ENCODE measurements at places on chromosomes 16 and 17.
A peak's percentile ranks its signal among the peaks of the same experiment; 100 is the strongest.

GRCh38 chr17:18038149-18038850 is 668 bp downstream of the ATPAF2 start:
- DNase-seq = no peak

DNA sequence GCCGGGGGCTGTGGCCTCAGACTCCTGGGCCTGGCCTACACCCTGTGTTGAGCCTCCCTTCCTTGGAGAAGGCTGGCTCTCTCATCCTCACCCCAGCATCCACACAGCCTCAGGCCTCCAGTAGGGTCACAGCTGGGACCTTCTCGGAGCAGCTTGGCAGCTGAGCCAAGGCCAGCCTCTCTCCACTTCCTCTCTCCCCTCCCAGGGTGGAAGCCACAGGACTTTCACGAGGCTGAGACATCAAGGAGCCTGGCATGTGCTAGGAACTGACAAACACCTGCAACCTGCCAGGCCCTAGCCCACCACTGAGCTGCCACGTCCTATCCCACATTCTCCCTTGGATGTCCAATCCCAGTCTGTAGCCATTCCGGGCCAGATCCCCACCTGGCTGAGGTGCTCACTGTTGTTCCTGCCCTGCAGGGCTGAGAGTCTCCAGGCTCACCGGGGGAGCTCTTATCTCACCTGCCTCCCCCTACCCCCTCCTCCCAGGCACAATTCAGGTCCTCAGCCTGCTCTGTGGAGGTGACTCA is 3.1 kb downstream of the MMP15 start:
- DNase-seq = no peak

DNA sequence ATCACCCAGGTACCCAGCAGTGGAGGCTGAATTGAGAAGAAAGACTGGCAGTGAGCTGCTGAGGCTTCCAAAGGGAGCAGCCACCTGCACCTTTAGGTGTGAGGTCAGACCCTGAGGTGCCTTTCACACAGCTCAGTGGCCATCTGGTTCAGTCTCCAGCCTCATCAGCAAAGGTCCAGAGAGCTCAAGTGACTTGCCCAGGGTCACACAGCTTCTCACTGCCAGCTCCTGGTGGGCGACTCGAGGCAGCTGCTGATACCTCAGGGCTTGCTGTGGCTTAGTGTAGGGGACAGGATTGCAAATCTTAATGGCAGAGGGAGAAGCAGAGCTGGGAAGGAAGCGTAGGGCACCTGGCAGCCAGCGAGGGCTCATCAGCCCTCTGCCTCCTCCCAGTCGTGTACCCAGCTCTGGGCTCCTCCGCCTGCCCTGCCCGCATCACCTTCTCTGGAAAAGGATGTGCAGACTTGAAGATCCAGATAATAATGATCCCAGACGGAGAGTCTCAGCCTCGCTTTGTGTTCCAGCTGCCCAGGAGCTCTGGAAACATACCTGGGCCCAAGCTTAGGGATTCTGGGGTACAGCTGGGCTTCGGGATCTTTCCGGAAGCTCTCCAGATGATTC is 165.3 kb upstream of the GSE1 start:
- DNase-seq = no peak

- no peak for DNase-seq
These were observed 1.7 kb downstream of the ANKS4B start for GRCh38 chr16:21235199-21235585.

- DNase-seq = no peak
These were observed 3.0 kb downstream of the NGFR start for GRCh38 chr17:49498029-49498615.

- DNase-seq = no peak
These were observed 59.3 kb downstream of the SMPD3 start for GRCh38 chr16:68389006-68389405.

GRCh38 chr16:87229230-87230188 is 87.7 kb downstream of the C16orf95 start:
- DNase-seq = no peak

- no peak for DNase-seq
These were observed 164.8 kb downstream of the HAPSTR1 start for GRCh38 chr16:9256196-9256595.

DNA sequence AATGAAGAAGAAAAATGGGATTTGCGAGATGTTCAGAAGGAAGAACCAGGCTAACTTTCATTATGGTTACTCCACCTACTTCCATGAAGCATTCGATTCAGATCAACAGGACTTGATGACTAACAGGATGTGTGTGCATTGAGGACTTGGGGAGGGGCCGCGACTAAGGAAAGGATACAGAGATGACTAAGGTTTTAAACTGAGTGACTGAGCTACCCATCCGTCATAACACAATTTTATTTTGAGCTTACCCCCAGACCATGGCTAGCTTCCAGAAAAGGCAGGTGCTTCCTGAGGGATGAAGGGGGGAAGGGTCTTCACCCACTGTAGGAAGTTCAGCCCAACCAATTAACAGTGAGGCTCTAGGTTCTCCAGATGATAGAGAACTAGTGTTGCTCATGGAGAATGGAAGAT is 2.5 kb upstream of the CDYL2 start:
- DNase-seq = peak; percentile 6

DNA sequence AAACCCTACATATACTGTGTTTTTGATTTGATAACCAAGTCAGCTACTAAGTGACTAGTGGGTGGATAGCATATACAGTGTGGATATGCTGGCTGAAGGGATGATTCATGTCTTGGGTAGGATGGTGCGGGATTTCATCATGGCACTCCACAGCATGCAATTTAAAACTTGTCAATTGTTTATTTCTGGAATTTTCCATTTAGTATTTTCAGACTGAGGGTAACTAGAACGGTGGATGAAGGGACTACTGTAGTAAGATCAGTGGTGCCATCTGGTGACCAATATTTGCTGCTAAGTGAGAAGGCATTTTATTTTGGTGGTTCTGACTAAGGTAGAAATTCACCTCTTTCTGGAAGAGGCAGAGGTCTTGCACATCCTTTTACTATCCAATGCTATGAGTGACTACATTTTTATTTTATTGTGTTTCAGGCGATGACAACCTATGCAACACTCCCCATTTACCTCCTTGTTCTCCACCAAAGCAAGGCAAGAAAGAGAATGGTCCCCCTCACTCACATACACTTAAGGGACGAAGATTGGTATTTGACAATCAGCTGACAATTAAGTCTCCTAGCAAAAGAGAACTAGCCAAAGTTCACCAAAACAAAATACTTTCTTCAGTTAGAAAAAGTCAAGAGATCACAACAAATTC is 3.1 kb downstream of the CDC6 start:
- peak; percentile 52 for DNase-seq

DNA sequence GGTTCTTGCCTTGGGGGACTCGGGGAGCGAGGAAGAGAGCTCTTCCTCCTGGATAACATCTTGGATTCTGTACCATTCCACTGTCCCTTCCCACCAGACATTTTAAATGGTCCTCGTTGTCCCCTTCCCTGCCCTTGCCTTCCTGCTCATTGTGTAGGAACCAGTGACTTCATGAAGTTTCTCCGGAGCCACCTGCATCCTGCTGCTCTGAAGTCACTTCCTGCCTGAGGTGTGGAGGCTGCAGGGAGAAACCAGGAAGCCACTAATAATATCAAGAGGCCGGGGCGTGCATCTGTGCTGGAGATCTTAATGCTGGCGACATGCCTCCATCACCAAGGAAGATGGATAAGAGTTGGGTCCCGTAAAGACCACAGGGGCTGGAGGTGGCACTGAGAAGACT is 6.2 kb upstream of the SLC16A13 start:
- no peak for DNase-seq

Measured in T1000 (cell line).